Activated CD4-positive, alpha-beta T cell treated with anti-CD3 and anti-CD28 coated beads, Interleukin-2, amount 50 U/mL, for 1 hour (primary cell): ENCODE measurements at places on chromosomes 2 and 18.

DNA sequence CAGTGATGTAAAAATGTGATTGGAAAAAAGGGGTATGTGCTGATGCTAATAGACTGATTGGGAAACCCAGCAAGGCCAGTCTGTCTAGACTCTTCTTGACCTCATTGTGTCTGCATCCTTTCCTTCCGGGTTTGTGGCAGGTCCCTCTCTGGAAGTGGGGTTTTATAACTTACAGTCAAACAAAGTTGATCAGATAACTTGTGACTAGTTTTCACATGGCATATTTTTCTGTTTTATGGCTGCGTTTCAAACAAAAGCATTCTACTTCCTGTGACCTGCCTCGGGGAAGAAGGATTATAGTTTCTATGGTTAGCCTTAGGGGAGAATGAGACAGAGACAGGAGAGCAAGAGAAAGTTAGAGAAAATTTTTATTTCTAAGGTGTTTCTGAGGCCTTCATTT, 188.7 kb upstream of the HNMT start:
- no peak for DNase-seq

DNA sequence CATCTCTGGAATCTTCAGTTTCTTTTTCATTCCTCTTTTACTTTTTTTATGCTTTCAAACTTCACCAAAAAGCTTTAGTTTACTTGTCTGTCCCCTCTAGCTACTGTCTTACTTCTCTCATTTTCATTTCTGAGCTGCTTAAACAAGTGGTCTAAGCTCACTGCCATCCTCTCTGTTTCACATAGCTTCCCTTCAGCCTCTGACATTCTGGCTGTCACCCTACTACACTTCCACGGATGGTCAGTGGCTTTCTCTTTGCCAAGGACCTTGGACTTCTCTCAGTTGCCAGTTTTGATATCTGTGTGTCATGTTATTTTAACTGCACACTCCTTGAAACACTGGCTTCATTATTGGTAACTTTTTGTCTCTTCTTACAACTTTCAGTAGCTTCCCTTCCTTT, 176.1 kb downstream of the IKZF2 start:
- DNase-seq: no peak

- no peak for DNase-seq
Measured at GRCh38 chr2:159030674-159031380, 62.4 kb downstream of the TANC1 start.

DNA sequence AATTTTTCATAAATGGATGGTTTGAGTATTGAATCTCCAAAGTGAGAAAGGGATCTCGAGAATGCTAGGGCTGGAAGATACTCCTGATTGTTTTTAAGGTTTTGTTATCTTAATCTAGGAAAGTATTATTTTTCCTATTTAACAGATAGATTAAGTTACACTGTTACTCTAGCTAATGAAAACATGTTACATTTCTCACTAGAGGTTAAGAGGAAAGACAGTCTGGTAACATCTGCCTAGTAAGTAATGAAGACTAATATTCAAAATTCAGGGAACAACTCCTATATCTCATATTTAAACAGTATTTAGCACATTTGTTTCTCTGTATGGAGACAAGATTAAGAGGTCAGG, 2.0 kb downstream of the GALNT3 start:
- DNase-seq: no peak

DNA sequence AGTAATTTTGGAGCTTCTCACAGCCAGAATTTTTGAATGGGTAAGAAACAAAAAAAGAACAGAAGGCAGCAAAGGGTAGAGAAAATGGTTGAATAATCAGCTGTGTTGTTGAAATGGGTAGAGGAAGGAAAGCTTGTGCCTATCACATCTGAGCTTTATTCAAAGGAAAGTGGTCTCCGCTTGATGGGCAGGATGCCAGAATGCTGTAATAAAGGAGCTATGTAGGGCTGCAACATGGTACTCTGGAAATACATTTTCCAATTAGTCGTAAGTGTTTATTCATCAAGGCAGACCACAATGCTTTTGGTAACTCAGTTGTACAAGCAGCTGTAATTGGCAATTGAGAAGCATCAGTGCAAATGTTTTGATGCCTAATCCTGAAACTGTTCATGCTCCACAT, 196.9 kb downstream of the ICOS start:
- DNase-seq: no peak

GRCh38 chr2:187382131-187382530, 65.9 kb downstream of the CALCRL start:
- no peak for DNase-seq

- DNase-seq: no peak
Measured at GRCh38 chr18:50724751-50725151, 95.1 kb downstream of the MRO start.

DNA sequence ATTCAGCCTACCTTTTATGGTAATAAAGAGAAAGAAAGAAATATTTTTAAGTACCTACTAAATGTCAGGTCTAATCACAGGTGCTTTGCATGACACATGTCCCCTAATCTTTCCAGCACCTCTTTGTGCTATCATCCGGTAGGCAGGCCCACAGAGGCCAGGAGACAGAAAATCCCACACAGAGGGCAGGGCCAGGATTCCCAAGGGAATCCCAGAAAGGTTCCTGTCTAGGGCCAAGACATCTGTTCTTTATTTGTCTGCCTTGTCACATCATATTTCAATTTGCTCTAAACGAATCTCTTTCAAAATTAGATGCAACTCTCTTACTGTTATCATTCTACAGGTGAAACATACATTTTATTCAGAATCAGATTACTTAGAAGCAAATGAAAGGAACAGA, 676.1 kb upstream of the GYPC start:
- DNase-seq: no peak
